ENCODE measurements at places on chromosomes 5 and 9.

GRCh38 chr5:120604884-120605283, 140.8 kb downstream of the PRR16 start:
- DNase-seq = no peak

GRCh38 chr5:165161204-165161603, 1655.8 kb downstream of the MAT2B start:
- no peak for DNase-seq

DNA sequence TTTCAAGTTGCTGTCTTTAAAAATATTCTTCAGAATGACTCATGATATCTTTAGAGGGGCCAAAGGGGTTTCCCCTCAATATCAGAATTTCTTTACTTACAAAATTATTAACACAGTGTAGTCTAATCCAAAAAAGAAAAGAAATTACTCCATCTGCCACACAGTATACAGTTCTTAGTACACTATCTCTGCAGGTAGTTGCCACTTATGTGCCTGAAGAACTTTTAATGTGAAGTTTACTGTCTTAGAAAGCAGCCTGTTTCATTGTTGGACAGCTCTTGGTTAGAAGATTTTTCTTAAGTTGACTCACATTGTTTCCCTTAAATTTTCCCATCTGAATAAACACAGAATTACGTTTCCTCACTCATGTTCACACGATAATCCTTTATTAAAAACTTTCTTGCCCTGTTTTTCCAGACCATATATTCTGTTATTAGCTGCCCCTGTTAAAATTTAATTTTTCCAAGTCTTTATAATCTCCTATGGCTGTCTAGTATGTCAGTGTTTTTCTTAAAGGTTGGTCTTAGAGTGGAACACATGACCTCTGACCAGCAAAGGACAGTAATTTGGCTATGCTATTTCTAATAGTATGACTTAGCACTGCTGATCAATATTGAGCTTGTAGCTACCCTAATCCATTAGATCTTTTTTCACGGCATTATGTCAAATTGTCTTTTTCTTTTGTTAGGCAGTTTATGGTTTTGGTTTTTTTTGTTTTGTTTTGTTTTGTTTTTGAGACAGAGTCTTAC, 21.8 kb upstream of the FKTN start:
- no peak for DNase-seq

GRCh38 chr5:103840600-103840999, 278.0 kb upstream of the NUDT12 start:
- DNase-seq = no peak

DNA sequence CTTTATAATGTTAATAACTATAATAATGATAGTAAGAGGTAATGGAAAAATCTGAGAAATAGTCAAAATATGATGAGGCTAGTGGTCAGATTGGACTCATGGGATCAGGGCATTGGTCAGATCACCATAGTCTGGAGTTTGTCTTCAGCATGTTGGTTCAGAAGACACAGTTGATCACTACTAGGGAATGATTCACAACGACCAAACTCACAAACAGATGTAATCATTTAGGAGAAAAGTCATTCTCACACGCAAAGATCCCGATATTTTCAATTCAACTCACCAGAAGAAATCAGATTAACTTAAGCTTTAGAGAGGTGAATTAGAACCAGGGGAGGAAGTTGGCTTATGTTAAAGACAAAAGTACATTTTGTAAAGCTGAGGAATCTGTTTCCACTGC, 131.8 kb downstream of the LURAP1L start:
- DNase-seq = no peak

DNA sequence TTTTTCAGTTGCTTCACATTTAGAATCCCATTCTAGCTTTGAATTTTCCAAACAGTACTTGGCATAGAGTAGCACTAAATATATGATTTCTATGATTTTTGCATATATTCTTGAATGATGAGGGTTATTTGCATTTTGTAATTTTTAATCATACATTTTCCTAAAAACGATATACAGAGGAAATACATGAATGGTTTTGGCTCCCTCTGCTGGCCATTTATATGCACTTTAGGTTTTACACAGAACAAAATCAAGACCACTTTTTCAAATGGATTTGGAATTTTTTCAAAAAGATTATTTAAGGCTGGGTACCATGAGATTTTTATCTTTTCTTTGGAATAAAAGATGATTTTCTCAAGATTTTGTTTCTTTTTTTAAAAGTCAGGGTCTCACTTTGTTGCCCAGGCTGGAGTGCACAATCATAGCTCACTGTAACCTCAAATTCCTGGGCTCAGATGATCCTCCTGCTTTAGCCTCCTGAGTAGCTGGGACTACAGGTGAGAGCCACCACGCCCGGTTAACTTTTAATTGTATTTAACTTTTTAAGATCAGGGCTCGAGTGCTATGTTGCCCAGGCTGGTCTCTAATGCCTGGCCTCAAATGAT, 16.7 kb upstream of the COMMD10 start:
- peak; percentile 34 for DNase-seq

GRCh38 chr5:6029811-6030271, 348.5 kb downstream of the MED10 start:
- no peak for DNase-seq

DNA sequence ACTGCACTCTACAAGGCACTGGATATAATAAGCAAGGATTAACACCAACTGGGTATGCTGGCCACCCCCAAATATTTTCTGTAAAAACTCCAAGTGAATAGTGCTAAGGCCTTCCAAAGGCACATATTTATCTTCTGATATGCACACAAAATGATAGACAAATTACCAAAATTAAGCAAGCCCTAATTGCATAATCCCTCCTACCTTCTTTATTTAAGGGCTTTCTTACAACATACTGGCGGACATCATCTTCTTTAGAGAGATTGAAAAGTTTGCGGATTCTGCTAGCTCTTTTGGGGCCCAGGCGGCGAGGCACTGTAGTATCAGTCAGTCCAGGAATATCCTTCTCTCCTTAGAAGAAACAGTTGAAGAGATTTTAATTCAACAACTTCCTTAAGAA, 1.9 kb downstream of the RPS6 start:
- no peak for DNase-seq

- no peak for DNase-seq
These were observed 20.9 kb downstream of the MORN5 start for GRCh38 chr9:122180633-122181032.

DNA sequence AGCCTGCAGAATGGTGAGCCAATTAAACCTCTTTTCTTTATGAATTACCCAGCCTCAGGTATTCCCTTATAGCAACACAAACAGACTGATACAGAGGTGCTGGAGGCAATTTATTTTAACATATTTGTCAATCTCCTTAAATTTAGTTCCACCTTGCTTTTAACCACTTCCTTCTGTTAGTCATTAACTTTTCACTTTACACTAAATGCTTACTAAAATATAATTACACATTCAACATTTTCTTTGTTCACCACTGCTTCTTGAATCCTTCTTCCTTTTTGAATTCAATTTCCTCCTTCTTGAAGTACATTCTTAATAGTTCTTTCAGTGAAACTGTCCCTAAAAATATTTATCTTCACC, 39.4 kb downstream of the LYRM7 start:
- DNase-seq = no peak

DNA sequence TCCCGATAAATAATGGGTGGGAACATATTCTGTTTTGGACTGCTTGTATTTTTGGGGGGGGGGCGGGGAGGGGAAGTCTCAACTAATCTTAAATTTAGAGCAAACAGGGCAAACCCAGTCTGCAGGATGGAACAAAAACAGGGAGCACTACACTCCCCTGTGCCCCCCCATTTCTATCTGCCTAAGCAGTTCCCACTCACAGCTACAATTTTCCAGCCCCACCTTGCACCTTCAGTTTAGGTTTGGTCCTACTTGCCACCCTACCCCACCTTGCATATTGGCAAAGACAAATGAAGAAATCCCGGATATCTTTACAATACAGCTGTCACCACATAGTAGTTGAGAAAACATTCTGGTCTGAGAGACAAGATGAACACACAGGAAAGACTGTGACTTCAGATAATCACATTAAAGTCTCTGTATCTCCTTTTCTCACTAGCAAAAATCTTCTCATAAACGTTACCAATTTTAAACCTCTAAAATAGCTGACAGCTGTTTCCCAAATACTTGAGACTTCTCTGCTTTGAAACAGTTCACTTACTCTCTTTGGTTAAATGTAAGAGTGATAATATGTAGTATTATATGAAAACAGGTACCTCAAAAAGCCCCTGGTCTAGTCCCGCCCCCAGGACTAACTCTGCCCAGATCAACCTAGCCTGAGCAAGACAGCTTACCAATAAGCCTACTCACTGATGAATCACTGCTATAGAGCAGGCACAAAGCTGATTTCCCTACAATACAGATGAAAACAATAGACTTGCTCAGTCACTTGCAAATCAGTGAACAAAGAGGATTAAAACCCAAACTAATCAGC, 5.2 kb upstream of the RAPGEF6 start:
- no peak for DNase-seq

GRCh38 chr5:76999451-76999850, 30.8 kb upstream of the AGGF1 start:
- DNase-seq = no peak

DNA sequence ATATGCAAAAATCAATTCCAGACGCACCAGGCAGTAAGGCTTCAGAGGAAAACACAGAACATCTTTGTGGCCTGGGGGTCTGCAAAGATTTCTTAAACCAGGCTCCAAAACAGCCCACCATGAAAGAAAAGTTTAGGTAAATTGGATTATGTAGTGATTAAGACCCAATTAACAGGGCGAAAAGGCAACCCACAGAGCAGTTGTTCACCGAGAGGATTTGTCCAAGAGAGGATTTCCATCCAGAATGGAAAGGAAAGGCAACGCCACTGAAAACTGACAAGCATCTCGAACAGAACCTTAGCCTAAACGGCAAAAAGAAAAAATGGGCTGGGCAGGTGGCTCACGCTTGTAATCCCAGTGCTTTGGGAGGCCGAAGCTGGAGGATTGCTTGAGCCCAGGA, 37.4 kb downstream of the GLT6D1 start:
- DNase-seq = no peak

Data from prostate gland (tissue), 2 donors.